ENCODE measurements at places on chromosomes 11 and 22.

- DNase-seq, result no peak
These were observed 1167.6 kb downstream of the JRKL start for GRCh38 chr11:97557399-97557798.

DNA sequence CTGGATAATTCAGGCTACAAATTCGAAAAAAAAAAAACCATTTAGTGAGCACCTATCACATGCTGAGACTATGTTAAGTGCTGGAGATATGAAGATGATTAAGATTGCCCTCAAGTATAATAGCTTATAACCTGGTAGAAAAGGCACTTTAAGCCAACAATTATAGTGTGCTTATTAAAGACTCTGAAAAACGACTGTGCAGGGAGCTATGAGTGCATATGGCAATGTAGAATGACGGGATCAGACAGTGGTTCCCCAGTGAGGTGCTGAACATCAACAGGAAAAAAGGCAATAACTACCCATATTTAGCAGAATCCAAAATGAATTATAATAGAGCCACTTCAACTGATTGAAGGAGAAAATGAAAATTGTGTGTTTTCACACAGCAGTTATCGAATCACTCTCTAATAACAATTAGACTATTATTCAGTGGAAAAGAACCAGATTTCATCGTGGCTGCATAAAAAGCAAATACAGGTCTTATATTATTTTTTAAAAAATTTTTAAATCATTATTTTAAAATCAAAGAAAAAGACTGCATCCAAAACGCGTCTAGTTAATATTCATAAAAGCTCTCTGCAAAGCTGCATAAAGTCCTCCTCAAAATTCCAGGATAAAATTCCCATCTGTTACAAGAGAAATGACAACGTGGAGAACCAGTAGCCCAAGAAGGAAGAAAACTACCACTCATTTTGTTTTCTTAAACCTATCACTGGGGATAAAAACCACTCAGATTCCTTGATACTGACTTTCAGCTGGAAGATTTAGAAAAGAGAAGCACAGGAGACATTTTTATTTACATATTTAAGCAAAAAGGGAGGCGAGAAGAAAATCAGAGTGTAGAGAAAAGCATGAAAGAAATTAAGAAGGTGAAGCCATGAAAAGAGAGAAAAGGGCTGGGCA, 1.1 kb downstream of the MTMR2 start:
- DNase-seq, result no peak

- DNase-seq, result no peak
These were observed 586 bp downstream of the LRP5 start for GRCh38 chr11:68312780-68313573.

DNA sequence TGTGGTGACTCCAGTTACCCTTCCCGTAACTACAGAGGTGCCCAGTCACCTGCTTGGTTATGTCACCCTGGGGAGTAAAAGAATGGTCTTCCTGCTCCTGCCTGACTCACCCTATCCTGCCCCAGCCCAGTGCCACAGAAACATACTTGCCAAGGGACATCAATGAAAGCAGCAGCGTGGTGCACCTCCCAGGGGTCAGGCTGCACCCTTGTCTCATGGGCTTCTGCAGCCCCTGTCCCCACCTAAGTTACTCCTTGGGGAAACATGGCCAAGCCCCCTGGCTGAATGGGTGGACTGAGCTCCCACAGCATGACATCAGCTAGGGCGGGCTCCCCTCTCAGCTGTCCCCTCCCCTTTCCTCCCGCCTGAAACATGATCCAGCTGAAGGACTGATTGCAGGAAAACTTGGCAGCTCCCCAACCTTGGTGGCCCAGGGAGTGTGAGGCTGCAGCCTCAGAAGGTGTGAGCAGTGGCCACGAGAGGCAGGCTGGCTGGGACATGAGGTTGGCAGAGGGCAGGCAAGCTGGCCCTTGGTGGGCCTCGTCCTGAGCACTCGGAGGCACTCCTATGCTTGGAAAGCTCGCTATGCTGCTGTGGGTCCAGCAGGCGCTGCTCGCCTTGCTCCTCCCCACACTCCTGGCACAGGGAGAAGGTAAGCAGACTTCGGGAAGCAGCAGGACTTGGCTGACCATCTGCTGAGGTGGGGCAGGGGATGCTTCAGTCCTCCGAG, at the start of gene HTR3A:
HTR3A (plus strand) TSS at position 368 of the 730 bp plus-strand sequence; CDS start at position 586, 218 bp downstream.
- no peak for DNase-seq

GRCh38 chr11:1967641-1968225, 20.6 kb downstream of the MRPL23 start:
- no peak for DNase-seq

DNA sequence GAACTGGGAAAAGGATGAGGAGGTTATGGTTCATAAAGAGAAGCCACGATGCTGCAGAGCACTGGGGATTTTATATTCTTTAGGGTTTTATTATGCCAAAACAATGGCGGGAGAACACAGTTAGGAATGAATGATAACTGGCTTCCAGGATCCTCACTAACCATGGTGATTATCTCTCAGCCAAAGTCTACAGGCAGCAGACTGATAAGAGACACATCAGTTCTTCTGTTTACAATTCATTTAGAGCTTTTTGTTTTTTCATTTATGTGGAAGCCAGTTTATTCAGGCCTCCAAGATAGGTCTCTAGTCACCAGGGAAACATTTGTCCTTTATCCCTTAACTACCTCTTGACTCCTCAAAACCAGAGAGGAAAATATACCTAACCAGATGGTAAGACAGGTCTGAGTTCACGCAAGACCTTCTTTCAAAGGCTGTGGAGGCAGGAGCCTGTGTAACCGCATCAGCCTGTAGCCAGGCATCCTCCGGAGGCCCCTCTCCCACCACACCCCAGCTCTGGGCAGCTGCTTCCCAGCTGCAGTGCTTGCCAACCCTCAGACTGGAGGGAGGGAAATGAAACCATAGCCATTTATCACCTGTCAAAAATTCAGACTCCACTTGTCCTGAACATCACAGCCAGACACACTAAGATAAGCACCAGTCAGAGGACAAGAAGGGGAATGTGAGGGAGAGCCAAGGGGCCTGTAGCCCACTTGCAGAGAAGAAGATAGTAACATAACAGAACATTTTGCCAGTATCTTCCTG, 57.2 kb upstream of the FAM181B start:
- DNase-seq, result no peak

GRCh38 chr11:98895936-98896335, 124.8 kb upstream of the CNTN5 start:
- DNase-seq, result no peak

DNA sequence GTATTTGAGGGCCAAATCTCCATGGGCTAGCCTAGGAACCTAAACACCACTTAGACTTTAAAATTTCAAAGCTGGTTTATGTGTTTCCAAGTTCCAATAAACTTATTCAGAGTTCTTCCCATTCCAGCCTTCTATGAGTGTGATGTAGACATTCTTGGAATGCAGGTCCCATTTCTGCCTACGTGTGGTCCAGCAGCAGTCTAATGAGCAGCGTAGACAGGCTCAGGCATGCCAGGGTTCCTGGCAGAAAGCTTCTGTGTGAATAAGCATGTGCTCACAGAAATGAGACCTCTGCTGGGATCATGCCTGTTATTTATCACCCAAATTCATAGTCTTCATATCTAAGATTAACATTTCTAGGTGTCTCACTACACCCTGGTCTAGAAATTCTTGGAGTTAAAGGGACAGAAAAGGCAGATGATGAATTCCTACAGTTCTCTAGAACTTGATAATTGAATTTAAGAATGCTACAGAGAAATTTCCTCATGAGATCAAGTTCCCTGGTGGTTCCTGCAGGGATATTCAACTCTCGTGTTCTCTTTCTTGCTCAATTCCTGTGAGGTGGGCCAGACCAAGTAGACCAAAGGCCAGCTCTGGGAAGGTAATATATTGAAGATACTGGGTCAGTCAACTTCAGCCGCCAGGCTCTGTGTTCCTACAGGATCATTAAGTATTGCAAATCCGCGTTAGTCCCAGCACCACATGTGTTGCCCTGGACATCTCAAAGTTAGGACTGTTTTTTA, 17.6 kb downstream of the RNF185 start:
- no peak for DNase-seq

GRCh38 chr22:37284805-37285355, 2.6 kb downstream of the CYTH4 start:
- peak; percentile 48 for DNase-seq

DNA sequence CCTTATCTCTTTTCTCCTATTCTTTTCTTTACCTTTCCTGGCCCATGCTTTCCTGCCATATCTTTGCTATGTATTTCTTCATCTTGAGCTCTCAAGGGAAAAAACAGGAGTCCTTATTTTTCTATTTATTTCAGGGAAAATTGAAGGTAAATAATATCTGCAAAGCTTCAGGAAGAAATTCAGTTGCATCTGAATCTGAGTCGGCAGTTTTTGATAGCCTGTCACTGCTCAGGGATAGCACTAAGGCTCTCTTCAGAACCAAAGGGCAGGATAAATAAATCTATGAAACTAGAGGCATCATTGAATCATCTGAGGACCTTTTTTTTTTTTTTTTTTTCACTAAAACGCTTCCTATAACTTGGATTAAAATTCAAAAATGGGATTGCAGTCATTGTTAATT, 288.9 kb downstream of the TMEM135 start:
- no peak for DNase-seq

GRCh38 chr11:128872594-128872993, 5.5 kb upstream of the KCNJ1 start:
- DNase-seq, result no peak

- no peak for DNase-seq
These were observed 572.5 kb downstream of the BRD1 start for GRCh38 chr22:49255154-49255553.

DNA sequence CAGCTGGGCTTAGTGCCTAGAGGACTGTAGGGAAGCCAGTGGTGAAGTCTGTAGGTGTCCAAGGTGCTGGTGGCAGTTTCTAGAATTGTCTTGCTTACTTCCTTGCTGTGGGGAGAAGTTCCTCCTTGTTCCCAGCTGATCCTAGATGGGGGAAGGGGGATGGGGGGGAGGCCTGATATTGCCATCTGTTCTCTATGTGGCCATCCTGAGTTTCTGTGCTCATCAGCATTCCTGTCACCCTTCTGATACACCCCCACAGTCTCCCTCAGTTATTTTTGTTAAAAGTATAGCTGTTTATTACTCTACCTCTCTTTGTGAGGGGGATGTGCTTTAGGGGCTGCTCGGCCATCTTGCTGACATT, 36.5 kb downstream of the MADD start:
- no peak for DNase-seq

DNA sequence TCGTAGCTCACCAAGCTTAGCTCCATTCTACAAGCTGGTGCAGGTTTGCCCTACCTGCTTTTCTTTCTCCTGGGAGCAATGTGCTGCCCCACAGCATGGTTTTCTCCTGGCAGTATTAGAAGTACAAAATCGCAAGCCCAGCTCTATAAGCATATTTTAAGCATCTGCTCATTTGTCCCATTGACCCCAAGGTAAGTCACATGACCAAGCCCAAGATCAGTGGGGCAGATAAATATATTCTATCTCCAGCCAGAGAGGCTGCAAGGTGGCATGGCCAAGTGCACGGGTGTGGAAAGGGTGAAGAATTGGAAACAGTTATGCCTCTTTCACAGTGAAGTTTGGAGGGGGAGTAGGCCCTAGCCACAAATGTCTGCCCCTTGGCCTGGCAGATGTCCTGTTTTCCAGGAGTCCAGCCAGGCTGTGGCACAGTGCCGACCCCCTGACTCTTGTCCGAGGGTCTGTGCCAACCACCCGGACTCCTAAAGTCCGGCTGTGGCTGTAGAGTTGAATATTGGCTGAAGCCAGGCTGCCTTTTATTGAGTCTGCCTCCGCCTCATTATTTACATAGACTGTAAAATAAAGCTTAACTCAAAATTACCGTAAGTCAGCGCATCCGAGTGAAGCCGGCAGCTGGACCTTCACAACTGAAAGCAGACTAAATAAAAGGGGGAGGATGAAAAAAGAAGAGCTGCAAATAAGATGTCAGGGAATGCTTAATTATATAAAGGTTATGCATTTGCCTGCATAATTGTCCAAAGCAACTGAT, 165.7 kb downstream of the COMMD9 start:
- no peak for DNase-seq

GRCh38 chr11:67506426-67507051, 1.4 kb upstream of the PITPNM1 start:
- DNase-seq, result no peak

GRCh38 chr11:62024936-62025486, 57.6 kb upstream of the FTH1 start:
- no peak for DNase-seq

- no peak for DNase-seq
These were observed 417.6 kb upstream of the ARHGAP42 start for GRCh38 chr11:100269516-100269915.

DNA sequence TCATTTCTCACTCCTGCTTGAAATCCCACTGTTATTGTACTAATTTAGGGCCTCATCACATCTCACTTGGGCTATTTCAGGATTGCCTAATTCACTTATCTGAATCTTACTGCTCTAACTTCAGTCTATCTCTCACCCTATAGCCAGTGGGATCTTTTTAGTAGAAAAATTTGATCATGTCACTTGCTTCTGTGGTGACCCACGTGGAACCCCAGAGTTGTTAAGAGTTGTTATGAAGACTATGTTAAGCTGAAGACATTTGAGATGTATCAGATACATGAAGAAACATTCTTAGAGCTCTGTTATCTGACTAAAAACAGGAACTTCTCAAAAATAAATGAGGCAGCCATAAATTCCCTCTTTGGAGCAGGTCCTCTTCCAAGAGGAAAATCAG, 1375.6 kb upstream of the TENM4 start:
- no peak for DNase-seq

Data from activated naive CD4-positive, alpha-beta T cell (primary cell).